ENCODE measurements at places on chromosomes 5 and 9.

GRCh38 chr9:22143799-22144625, 134.9 kb upstream of the CDKN2B start:
- DNase-seq, result no peak

DNA sequence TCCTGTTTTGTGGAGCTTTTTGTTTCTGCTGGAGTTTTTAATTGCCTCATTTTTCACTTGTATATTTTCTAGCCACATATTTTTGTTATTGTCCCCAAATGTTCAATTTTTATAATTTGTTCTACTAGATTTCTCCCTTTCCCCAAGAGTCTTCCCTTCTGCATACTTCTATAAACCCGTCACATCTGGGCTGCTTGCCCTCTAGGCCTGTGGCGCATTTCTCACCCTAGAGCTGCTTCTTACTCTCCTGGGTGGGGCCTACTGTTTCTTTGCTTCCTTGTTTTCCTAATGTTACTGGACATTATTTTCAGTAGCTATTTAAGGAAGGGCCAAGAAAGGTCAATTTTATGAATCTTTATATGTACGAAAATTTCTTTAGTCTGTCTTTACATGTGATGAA, 51.5 kb downstream of the NXNL2 start:
- no peak for DNase-seq

DNA sequence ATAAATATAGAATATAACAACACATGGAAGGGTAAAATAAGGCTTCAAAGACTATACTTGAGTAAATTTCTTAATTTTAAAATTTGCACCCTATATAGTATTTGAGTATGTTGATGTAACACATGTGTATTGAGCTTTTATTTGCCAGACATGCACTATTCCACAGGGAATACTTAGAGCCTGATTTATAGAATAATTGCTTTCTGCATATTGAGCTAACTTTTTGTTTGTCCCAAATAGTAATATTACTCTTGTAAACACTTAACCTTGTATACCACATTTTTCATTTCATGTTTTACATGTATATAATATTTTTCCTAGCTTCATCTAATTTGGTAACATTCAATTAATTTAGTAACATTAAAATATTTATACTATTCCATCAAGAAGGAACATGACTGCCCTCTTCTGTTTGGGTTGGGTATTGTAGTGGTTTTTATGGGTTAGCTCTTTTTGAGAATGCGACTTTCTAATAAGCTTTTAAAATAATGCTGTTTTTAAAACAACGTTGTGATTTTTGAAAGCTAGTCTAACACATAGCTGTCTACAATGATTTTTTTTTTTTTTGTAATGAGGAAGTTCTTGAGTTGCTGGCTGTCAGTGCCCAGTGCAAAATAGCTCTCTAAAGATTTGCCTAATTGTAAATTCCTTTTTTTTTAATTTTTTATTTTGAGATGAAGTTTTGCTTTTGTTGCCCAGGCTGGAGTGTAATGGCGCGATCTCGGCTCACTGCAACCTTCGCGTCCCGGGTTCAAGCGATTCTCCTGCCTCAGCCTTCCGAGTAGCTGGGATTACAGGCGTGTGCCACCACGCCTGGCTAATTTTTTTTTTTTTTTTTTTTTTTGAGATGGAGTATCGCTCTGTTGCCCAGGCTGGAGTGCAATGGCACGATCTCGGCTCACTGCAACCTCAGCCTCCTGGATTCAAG, 4.8 kb downstream of the SUB1 start:
- DNase-seq, result no peak

- no peak for DNase-seq
Measured at GRCh38 chr9:121246821-121247561, 21.0 kb upstream of the GSN start.

DNA sequence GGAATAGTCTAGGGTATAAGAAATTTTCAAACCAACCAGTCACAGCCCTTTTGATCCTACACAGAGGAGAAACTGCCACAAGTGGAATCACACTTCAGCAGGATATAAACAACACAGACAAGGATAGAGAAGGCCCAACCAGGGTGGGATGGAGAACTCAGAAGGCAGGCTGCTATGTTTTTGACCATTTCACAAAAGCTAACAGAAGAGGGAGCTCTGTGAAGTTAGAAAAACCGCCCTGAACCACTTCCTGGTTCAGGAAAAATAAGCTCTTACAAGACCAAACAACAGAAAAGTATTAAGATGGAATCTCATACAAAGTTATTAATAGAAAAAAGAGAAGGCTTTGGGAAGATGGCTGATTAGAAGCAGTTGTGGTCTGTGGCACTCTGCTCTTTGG, 960 bp upstream of the IFNB1 start:
- DNase-seq, result no peak

DNA sequence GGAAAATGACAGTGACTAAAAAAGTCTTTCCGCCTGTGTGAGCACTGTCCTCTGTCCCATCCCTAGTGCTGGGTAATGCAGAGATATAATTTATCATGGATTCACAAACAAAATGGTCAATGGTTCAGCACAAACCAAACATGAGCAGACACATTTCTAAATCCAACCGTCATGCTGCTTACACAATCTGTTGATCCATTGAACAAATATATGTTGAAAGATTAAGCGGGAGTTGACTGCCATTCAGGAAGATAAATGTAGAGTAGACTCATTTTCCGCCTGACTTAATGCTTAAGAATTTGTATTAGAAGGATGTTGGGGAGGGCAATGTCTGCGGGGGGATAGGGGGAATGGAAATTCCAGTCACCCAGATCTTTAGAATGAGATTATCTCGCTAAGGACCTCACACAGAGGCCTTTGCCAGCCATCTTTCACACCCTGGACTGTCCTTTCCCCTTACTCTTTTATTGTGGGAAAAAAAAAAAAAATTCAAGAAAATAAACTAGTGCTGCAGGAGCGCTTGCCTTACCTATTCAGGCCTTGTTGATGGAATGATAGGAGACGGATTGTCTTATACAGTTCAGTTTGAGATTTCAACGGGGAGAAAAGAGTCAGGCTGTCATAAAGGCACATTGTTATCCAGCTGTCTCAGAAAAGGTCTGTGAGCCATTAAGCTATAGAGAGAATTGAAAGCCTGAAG, 153.7 kb downstream of the TLE1 start:
- no peak for DNase-seq

DNA sequence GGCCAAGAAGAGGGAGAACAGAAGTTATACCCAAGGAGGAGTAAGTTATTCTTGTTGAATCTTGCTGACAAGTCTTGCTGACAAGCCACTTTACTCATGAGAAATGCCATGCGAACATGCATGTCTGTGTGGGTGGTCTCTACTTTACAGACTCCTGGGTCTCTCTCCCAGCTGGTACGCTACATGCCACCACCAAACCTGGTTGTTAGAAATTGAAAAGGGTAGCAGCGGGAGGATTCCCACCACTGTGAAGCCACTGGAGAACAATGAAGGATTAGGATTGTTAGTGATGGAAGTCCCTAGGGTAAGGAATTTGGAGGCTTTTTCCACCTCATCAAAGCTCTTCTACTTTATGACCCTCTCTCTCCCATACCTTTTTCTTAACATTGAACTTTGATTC, 53.6 kb upstream of the GABRB2 start:
- DNase-seq, result peak; percentile 8

DNA sequence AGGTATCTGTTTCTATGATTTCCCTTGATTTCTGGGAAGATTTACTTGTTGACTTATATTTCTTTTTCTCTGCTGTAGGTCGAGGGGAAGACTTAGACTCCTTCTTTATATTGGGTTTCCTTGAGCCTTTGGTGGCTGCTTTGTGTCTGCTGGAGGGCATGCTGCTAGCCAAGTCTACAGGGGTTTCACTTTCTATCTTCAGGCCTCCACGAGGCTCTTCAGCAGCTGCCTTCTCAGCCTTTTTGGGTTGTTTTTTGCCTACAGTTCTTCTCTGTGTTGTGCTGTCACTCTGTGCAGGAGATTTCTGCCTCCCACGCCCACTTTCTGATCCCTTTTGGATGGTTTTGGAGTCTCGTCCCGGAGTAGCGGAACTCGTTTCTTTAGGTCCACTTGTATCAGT, 23.2 kb downstream of the LEAP2 start:
- no peak for DNase-seq

DNA sequence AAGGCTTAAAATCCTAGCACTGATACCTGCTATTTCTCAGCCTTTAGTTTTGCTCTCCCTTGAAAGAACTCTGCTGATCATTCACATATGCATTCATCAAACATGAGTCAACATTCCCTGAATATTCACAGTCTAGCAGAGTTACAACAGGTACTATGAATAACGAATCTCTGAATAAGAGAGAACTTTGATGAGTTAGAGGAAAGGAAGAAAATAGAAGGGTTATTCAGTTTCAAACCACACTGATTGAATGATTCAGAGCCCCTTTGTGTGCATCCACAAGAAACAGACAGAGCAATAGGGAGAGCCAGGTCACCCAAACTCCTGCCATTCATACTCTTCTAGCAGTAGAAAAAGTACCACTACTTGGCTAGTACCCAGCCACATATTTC, 36.0 kb downstream of the FOXD1 start:
- no peak for DNase-seq

DNA sequence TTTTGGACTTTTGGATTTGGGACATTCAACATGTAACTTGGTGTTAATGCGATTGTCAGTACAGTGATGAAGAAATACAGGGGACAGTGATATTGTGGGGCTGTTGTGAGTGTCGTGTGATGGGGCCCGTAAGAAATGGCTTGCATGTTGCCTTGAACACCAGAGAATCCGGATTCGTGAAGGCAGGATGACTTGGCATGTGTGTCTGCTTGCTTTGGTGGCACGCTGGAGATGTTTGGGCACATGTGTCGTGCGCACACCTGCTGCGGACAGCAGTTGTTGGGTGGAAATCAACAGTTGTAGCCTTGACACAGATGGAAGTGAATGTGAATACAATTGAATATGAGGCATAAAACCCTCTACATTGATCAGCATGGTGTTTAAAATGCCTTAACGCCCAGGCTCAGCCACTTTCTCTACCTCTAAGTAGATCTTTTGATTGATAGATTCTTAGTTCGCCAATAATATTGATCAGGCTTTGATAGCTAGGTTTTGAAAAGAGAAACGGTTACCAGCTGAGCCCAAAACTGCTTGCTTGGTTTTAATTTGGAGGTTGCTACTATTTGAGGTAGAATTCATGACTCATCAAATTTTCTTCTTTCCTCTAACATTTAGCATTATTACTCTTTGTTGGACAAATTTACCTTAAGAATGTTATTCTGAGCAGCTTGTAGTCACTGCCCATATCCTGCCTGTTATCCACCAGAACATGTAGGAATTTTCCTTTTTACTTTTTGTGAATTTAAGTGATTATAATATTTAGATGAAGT, 94.4 kb downstream of the TRIO start:
- no peak for DNase-seq

DNA sequence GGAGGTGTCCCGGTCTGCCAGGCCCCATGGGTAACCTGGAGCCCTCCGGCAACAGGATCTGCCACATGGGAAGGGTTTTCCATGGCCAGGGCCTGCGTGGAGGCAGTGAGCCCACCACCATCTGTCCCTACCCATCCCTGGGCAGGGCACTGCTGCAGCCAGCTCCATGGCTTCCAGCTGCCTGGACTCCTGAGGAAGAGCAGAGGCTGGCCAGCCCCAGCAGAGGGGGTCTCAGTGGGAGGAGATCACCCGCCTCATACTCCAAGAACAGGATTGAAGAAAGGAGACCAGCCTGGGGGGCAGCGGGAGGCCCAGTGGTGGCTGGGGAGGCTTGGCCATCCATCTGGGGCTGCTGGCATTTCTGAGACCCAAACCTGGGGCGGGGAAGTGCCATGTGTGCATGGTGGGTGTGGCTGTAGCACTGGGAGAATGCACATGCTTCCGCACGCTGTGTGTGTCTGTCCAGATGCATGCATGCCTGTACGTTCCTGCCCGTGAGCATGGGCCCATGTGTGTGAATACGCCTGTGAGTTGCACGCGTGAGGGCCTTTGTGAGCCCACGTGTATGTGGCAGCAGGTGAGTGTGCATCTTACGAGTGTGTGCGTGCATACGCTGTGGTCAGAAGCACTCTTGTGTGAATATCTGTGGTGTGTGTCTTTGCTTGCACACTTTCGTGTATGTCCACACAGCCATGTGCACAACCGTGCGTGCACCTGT, 78.5 kb downstream of the LMX1B start:
- no peak for DNase-seq

DNA sequence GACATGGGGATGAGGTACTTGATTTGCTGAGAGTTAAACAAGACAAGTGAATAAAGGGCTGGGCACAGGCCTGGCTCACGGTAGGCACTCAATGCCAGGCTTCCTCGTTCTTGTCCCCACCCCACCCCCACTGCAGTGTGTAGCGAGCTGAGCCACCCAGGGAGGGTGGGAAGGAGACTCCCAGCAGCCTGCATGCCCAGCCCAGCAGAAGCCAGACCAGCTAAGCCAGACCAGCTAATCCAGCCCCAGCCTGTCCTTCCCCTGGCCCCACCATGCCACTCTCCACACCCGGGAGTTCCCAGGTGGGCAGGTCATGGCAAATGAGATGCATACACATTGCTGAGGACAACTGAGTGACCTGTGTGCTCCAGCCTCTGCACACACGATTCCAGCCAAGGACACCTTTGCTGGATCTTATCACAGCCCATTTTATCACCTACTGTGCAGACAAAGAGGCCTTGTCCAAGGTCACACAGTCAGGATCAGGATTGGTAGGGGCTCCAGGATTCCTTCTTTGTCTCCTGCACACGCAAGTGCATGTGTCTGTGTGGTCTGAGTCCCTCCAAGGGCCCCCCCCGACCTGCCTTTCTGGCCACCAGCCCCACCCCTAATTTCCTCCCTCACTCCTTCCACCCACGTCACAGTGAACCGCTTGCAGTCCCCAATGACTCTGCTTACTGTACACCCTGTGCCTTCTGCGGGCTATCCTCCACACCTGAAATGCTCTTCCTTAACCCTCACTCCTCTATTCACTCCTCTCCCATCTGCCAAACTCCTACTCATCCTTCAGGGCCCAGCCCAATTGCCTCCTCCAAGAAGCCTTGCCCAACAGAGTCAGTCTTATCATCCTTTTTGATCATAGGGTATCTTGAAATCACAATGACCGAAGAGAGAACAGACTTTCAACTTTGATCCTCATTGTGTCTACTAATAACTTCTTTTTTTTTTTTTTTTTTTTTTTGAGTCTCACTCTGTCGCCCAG, 26.6 kb downstream of the DUSP1 start:
- no peak for DNase-seq

GRCh38 chr9:92332577-92333281, 7.0 kb downstream of the CENPP start:
- DNase-seq, result no peak

DNA sequence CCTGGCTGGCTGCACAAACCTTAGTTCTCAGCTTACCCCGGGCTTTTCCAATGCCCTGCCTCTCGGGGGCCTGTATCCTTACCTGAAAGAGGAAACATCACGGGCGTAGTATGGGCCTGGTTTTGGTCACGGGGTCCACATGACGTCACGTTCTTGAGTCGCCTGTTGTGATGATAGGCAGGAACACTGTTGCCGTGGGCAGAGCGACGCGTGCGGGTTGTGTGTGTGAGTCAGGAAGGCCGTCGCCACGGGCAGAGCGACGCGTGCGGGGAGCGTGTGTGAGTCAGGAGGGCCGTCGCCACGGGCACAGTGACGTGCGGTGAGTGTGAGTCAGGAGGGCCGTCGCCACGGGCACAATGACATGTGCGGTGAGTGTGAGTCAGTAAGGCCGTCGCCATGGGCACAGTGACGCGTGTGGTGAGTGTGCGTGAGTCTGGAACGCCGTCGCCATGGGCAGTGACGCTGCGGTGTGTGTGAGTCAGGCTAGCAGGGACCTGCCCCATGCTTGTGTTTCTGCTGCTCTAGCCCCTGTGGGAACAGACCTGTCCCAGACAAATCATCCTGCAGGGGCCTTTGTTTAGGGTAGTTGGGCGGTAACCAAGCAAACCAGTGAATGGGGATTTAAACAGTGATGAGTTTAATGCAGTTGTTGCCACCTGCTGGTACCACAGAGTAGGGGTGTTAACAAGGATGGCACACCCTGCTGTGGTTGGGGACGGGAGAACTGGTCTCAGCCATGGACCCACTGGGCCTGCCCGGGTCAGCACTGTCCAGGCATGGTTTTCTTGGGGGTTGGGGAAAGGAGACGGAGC, 19.8 kb downstream of the TRIP13 start:
- DNase-seq, result peak; percentile 32

Data from iPS-NIHi11 (cell line).